SJSA1 (cell line): ENCODE measurements at places on chromosomes 4 and X. TPM values are rescaled to one million over a fixed set of nuclear protein-coding genes. Genes with fewer than 3 reads are reported as not detected.

GRCh38 chrX:74230094-74230493 is 73.9 kb upstream of the ZCCHC13 start:
- no peak for DNase-seq

- no peak for DNase-seq
These were observed at the start of gene YIPF7 for GRCh38 chr4:44651425-44651824. Gene YIPF7, minus strand, starts transcription at chr4:44651625. Its CDS starts 1,525 bp downstream, at chr4:44650100.

DNA sequence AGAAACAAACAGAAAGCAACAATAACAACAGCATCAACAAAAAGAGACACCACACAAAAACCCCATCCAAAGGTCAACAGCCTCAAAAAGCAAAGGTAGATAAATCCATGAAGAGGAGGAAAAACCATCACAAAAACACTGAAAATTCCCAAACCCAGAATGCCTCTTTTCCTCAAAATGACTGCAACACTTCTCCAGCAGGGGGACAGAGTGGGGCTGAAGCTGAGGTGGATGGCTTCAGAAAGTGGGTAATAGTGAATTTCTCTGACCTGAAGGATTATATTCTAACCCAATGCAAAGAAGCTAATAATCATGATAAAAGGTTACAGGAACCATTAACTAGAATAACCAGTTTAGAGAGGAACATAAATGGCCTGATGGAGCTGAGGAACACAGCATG is 888.2 kb downstream of the RAB28 start:
- DNase-seq, result no peak

DNA sequence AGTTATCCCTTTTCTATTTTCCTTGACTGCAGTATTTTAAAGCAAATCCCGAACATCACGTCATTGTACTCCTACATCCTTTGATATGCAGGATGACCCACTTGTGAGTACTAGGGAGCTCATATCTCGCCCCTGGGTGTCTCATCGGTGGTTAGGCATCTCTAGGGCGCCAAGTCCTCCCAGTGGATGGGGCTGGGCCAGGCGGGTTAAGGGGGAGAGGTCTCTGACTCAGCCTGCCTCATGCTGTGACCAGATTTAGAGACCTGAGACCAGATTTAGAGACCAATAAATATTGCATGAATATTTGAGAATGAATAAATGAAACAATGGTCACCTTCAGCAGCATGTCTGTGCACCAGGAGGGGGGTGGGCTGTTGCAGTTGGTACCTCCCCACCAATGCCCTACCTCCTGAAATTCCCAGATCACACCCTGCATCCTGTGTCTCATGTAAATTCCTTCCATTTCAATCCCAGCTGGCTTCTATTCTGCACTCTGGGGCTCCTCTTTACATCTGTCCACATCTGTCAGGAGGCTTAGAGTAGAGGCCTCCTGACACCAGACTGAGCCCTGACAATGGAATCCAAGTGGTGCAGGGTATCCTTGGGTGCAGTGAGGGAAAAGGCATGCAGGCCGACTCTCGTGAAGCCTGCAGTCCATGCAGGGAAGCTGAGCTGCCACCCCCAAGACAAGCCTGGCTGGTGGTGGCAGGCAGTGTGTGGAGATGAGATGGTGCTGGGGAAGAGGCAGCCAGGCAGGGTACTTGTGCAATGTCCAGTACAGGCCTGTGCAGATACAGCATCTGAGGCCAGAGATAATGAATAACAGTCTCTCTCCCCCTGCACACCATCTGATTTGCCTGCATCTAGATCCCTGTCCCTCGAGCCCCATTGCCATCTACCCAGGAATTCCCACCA is 5.2 kb downstream of the APLN start:
- DNase-seq, result no peak

DNA sequence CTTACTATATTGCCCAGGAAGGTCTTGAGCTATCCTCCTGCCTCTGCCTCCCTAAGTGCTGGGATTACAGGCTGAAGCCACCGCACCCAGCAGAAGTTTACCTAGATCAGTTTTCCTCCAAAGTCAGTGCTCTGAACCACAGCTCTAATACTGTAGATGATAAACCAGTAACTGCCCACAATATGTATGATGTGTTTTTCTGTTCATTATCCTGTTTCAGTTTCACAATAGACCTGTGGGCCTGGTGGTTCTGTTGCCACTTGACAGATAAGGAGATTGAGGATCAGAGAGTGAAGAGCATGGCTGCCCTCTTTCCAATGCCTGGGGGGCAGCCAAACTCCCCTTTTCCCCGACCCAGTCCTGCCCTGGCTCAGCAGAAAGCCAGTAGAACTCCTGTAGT is 87.0 kb downstream of the EFNB1 start:
- no peak for DNase-seq

GRCh38 chrX:68930542-68931317 is 101.9 kb downstream of the EFNB1 start:
- no peak for DNase-seq

GRCh38 chr4:86174506-86174905 is 185.3 kb downstream of the MAPK10 start:
- DNase-seq, result no peak

- no peak for DNase-seq
These were observed 378 bp upstream of the RPS6KA6 start for GRCh38 chrX:84188320-84188834.

CTAG1B gene
- total RNA-seq, result not detected in 2 replicates

DNA sequence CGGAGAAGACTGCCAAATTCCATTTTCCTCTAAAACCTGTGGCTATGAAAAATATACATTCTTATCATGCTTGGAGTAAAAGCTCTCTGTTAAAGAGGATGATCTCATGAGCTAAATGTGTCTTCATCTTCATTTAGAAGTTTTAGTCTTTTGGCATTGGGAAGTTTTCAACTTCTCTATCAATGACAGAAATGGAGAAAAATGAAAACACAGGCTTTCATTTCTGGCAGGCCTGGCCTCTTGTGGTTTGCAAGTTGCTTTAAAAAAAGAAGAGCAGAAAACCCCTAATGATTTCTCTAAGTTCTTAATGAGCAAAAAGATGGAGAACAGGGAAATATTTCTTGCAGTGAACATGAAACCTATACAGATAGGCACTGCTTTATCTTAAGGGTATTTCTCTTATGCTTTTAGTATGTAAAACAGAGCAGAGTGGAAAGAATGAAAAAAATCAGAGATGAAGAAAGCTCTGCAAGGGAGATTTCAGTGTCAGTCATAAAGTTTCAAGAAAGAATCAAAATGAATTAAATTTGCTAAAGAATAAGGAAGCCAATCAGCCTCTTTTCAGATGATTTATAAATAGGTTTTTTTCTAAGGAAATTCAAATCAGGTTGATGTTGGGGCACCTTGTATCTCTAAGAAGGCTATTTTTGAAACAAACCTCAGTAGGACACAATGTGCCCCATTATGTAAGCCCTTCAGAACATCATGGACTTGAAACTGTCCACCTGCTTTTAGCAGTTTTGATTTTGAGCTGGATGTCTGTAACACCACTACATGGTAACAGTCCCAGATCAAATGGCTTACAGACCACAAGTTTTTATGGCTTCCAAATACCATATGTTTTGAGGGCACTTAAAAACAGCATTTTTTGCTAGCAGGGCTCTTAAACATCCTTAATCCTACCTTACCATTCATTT is 225.0 kb downstream of the GRIA3 start:
- no peak for DNase-seq

DNA sequence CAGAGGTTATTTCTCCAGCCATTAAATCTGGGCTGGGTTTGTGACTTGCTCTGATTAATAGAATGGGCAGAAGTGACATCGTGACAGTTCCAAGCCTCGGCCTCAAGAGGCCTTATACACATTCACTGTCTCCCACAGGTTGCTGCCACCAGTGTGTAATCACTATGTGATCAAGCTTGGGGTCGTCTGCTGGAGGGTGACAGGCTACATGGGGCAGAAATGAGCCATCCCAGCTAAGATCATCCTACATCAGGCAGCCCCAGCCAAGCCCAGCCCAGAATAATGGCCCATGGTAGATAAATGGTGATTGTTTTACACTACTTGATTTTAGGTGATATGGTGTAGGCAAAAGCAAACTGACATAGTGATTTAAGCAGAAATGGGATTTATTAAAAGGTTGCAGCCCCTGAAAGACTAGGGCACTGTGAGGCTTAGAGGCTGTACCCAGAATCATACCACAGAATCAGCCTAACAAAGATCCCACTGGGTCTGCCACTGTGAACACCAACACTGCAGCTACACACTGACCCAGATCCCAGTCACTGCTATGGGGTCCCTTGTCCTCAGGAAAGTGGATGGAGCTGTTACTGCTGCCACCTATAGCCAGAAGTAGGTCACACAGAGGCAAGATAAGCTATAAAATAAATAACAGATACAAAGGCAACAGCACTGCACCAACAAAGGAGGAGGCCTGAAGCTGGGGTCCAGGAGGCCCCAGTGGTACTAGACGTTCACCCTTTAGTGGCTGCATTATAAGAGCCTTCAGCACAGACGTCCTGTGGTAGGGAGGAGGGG is 159.6 kb upstream of the RBPJ start:
- DNase-seq, result no peak

DNA sequence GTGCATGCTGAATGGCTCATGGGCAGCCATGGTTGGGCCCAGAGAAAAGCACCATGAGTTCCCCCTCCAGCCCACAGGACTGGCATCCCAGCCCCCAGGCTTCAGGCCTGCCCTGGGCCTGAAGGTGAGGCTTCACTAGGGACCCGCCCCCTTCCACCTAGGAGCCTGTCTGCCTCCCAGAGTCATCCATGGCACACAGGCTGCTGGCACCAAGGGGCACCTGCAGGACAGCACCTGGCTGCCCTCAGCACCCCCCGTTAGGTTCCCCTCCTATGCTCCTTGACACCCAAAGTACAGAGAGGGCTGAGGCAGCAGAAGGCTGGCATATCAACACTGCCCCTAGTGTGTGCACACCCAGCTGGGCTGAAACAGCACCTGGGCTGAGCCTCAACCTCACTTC is 566.7 kb upstream of the PCDH7 start:
- no peak for DNase-seq

GRCh38 chr4:186666750-186667149 is 56.9 kb downstream of the FAT1 start:
- DNase-seq, result no peak

KIF4A gene
- 56.3 and 66.2 TPM in 2 replicates for total RNA-seq

DNA sequence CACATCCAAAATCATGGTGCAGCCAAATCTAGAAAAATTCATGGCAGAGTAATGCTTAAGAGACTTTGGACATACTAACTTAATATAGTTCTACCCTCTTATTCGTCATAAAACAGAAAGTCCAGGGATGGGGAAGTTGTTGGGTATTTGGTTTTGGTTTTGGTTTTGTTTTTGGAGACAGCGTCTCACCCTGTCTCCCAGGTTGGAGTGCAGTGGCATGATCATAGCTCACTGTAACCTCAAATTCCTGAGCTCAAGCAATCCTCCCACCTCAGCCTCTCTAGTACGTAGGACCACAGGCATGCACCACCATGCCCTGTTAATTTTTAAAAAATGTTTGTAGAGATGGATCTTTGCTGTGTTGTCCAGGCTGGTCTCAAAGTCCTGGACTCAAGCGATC is 271.8 kb upstream of the TENM3 start:
- no peak for DNase-seq

MYOZ2 gene
- total RNA-seq, result 0.09 TPM in 1 of 2 replicates, not detected in the other

- DNase-seq, result no peak
These were observed 70.3 kb downstream of the DCK start for GRCh38 chr4:71063711-71064110.

GC gene
- not detected in 2 replicates for total RNA-seq

ANKRD50 gene
- 15.2 and 23.0 TPM in 2 replicates for total RNA-seq

NEXMIF gene
- not detected in 2 replicates for total RNA-seq

DNA sequence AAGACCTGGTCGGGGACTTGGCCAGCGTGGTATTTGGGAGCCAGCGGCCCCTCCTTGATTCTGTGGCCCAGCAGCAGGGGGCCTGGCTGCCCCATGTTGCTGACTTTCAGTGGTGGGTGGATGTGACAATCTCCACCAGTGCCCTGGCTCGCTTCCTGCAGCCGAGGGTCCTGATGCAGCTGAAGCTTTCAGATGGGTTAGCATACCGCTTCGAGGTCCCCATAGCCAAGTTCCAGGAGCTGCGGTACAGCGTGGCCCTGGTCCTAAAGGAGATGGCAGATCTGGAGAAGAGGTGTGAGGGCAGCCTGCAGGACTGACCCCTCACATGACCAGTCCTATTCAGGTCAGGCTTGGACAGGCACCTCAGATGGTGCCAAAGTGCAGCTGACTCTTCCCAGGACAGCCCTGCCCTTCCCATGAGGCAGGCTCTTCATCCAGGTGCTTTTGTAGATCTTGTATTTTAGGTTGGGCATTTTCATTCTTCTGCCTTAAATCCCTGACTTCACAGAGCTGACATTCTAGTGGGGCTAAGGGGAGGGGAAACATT is 15.1 kb downstream of the LNX1 start:
- DNase-seq, result no peak

DNA sequence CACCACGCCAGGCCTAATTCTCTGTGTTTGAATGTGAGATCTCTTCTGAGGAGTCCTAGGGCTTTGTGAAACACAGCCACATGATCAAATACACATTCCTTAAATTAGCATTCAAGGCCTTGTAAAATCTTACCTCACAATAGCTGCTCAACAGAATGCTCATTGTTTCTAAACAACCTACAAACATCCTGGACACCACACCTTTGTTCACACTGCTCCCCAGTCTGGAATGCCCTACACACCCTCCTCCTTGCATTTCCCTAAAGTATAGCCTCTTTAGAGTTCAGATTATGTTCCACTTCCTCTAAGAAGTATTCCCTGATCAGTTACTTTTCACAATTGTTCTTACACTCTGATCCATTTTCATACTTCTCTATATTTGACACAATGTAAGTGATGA is 110.6 kb downstream of the AGTR2 start:
- no peak for DNase-seq

- no peak for DNase-seq
These were observed 127.4 kb downstream of the ANAPC10 start for GRCh38 chr4:144970597-144970996.
